Activated T-cell treated with anti-CD3 and anti-CD28 coated beads for 4 hours (primary cell): ENCODE measurements at places on chromosomes 12 and 14.

- DNase-seq = no peak
Observed at GRCh38 chr14:68824517-68825347, 31.9 kb upstream of the ZFP36L1 start.

GRCh38 chr12:16530268-16530850 is 75.6 kb downstream of the LMO3 start:
- no peak for DNase-seq

GRCh38 chr12:69502345-69503081 is 32.3 kb downstream of the FRS2 start:
- no peak for DNase-seq

DNA sequence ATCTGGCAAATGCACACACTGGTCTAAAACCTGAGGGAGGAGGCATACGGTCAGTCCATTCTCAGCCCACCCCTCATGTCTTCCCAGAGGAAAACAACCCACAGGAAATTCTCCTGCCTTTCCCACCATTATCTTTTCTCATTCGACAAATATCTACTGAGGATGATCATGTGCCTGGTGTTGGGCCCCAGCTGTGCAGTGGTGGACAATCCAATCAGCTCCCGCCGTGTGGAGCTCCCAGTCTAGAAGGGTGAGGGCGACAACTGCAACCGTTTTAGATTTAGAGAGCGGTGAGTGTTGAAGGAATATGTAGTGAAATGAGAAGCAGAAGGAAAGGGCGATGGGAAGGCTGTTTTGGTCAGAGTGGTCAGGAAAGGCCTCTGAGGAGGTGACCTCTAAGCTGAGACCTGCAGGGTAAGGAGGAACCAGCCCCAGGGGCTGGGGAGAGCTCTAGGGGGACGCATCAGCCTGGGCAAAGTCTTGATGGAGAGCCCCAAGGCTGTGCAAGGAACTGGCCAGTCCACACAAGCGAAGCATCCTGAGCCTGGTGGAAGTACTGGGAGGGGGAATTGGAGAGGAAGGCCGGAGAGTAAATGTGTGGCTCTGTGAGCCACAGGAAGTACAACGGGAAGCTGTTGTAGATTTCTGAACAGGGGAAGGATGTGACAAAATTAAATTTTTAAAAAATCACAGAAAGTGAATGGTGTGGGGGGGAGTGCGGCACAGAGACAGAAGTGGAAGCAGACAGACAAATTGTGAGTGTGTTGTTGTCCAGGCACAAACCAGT is 192.8 kb downstream of the NTF3 start:
- no peak for DNase-seq

- DNase-seq = no peak
Observed at GRCh38 chr14:47278233-47278842, 397.1 kb downstream of the MDGA2 start.

DNA sequence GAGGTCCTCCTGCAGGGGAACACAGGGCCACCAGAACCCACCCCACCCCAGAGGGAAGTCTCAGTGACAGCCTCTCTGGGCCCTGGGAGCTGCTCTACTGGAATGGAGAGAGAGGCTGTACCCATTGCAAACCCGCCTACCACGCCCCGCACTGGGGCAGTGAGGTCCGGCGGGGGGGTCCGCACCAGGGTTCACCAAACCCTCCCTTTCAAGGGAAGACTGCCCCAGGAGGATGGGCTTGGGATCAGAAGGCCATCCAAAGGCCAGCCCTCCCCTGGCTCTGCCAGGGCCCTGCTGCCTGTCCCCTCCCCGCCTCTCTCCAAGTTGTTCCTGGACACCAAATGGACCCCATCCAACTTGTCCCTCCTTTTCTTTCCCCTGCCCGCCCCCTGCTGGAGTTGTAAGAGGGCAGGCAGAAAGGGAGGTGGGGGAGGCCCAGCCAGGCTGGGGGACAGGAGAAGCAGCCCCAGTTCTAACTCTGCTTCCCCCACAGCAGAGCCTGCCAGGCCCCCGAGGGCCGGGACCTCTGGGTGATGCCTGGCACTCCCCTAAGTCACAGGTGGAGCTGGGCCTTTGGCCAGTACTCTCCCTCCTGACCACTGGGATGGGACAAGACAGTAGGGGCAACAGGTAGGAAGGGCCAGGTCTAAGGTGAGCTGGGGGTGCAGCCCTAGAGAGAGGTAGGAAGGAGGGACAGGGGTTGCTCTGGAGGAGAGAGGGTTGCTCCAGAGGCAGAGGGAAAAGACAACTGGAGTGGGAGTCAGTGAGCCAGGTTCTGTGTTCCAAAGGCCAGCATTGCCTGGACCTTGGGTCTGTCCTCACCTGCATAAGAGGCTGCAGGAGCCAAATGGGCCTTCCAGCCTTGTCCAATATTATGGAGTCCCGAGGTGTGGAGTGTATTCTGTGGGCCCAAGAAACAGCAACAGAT is 3.2 kb upstream of the DIO3 start:
- DNase-seq = no peak

DNA sequence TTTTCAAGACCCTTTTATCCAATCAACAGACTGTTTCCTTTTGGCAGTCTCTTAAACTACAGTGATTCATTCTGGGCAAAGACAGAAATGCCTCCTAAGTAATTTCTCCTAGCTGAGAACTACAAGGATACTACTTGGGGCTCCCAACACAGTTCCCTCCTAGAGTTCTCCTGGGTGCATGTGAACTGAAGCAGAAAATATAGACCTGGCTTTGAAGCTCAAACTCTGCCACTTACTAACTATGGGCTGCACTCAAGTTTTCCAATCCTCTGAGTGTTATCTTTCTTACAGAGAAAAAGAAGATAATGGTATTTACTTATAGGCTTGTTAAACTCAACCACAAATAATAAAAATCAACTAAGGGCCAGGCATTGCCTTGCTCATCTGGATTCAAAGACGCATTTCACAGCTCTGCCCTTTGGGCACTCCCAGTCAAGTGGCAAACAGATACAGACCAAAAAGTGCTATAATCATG is 97.6 kb downstream of the EFCAB11 start:
- DNase-seq = no peak

- no peak for DNase-seq
Observed at GRCh38 chr14:77812028-77812427, 12.1 kb downstream of the ADCK1 start.

DNA sequence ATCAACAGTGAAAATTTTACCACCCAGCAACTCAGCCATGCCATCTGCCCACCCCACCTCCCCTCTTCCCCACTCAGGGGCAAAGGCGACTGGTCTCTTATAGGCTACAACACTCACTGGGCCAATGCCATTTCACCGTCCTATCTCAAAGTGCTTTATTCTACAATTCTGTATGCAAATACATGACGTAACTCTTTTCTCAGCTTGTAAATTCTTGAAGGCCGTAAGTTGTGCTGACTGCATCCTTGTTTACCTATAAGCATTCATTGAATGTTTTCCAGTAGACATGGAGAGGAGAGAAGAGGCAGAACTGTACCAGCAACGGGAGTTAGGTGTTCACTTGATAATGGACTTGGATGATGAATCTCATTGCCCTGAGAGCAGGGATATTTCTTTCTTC is 15.6 kb downstream of the BCL2L14 start:
- no peak for DNase-seq

- no peak for DNase-seq
Observed at GRCh38 chr14:86404425-86404824, 874.5 kb downstream of the FLRT2 start.

DNA sequence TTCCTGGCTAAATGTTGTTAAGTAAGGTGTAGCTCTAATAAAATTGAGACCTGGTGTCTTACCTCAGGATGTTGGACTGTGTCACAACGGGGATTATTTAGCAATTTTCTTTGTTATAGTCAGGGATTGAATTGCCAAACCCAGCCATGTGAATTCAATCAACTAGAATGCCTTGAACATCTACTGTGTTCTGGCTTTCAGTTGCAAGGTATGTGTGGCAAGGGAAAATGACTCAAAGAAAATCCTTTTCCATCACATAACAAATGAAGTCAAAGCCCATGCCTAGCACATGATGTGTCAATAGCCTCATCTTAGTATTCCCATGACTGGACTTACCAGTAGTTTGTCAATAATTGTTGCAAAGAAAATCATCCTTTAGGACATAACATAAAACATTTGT is 519.8 kb upstream of the FLRT2 start:
- no peak for DNase-seq

- no peak for DNase-seq
Observed at GRCh38 chr12:56721216-56721615, 3.9 kb downstream of the NACA start.

DNA sequence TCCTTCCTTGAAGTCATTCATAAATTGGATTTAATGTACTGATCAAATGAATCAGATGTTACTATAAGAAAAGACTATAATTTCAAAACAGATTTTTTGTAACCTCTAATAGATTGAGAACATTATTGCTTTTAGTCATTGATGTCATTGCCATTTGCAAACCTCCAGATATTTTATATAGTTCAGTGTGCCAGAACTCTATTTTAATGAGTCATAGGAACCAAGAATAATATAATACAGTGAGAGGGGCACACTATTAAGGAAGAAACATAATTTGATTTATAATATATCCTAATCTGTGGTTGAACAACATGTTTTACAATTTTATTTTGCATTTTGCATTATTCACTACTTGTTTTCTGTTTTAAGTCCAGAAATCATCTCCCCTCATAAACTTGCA is 78.0 kb downstream of the LRRC9 start:
- no peak for DNase-seq

GRCh38 chr12:26416550-26416949 is 221.2 kb downstream of the SSPN start:
- DNase-seq = no peak

DNA sequence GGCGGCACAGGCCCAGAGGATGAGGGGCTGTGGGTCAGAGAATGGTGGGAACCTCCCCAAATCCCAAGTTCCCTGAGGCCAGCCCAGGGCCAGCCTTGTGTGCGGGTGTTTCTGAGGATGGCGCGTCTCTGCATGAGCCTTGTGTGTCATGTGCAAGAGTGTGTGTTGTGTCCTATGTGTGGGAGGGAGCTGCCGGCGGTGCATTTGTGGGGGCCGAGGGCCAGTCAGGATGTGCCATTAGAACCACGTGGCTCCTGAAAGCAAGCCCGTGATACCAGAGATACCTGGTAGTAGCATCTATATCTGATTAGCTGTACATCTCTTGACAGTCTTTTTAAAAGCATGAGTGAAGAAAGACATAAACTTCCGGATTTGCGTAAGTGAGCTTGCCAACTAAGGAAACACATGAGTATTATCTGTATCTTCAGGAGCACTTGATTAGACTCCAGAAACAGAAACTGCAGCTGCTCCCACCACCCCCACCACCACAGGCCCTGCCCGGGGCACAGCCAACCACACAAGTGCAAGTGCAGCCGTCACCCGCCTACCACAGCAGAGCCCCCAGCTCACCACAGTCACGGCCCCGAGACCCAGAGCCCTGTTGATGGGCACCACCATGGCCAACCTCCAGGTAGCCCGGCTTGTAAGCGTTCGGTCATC is 19.2 kb downstream of the DDX51 start:
- DNase-seq = no peak

DNA sequence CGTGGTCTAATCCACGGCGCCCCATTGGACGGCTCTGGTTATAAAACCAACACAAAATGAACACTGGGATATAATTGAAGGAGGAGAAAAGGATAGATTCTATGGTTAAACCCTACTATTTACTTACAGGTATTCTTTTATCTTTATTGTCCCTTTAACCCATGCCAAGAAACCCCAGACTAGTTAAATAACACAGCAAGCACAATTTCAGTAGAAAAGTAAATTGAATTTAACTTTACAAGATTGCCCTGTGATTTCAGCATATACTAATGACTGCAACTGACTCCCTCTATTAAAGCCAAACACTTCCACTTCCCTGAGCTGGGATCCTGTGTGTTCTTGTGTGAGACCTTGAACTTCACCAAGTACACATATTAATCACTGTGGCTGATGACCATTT is 45.3 kb downstream of the BCL11B start:
- no peak for DNase-seq

GRCh38 chr14:99241325-99242010 is 30.5 kb downstream of the BCL11B start:
- DNase-seq = no peak

DNA sequence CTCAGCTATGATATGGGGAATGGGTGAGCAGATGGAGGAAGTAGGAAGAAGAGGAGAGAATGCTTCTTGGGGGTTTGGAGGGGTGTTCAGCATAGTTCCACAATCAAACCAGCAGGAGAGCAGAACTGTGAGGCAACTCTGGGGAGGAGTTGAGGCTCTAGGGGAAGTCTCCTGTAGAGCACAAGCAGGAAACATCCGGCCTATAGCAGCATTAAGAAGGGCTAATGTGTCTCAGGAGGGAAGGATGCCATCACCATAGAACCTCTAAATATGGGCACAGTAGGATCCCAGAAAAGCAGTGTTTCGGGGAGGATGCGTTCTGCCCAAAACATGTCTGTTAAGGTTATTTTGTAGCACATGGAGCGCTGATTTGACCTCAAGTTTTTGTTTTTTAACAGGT is 8.4 kb upstream of the SALL2 start:
- no peak for DNase-seq

DNA sequence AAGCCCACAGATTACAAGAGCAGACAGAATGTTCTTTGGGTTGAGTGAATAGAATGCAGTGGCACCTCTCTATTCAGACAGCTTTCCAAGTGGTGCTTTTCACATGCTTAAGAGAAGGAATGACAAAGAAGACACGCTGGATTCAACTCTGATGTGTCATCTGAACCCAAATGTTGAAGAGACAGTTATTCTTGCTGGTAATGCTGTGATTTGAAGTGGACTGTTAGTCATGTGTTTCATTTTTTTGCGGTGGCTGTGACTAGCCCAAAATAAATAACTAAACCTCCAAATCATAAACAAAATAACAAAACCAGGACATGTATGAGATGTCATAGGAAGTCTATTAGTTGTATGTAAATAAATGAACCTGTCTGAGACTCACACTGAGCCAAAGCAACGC is 391.8 kb upstream of the PRICKLE1 start:
- DNase-seq = no peak

- no peak for DNase-seq
Observed at GRCh38 chr12:114160445-114160844, 194.3 kb upstream of the RBM19 start.

- DNase-seq = peak; percentile 65
Observed at GRCh38 chr14:23327947-23328744, 6.9 kb downstream of the PABPN1 start.

DNA sequence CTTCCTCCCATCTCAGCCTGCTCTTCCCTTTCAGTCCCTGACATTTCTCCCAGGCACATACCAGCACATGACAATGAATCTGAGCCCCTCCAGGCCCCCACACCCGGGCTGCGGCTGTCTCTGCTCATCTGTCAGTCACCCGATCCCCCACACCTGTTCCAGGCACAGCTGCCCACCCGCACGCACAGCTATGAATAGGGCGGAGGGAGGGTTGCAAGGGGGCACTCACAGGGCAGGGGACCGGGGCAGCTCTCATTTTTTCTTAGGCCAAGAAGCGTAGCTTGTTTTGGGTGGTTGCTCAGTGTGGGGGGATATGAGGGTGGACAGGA is 43.7 kb upstream of the TSPAN9 start:
- no peak for DNase-seq
